ENCODE measurements at places on chromosomes 2 and 18.

GRCh38 chr18:47287911-47288585 lies 36.6 kb upstream of the SKOR2 start:
- DNase-seq, result peak; percentile 50

DNA sequence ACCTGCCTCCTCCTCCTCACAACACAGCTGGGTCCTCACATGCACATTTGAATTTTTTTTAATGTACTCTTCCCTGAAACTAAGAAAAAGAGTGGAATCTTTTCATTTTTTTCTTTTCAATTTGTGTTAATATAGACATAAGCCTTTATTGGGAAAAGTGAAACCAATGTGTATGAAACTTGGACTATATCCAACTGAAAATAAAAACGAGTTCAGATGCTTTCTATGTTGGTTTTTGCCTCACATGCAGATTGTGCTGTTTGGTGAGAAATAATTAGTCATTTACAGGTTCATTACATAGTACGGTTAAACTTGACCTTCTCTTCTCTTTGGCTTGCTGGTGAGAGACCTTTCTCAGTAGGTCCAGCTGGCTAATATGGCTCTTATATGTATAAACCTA lies 515.2 kb upstream of the FANCL start:
- no peak for DNase-seq

- DNase-seq, result no peak
These were observed 45.2 kb upstream of the NEUROD1 start for GRCh38 chr2:181725476-181725875.

- DNase-seq, result no peak
These were observed 73.2 kb downstream of the MBP start for GRCh38 chr18:77059294-77059916.

GRCh38 chr2:9004338-9005204 lies 1.1 kb upstream of the MBOAT2 start:
- no peak for DNase-seq

- DNase-seq, result no peak
These were observed 25.9 kb upstream of the RAMP1 start for GRCh38 chr2:237833546-237833945.

DNA sequence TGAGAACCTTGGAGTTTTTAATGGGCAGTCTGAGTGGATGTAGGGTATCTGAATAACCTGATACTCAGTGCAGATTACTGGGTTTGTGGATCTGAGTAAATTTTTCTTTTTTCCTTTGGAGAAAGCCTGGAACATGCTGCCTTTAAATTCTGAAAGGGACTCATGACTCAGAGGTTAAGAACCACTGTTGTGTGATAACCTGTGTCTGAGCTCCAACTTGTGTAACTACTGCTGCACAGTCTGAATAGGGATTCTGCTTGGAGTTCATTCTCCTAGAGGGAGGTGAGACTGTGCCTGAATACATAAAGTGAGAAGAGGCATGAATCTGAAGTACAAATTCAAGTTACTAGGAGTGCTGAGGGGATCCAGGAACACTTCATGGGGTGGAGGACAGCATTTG lies 36.2 kb downstream of the KDM3A start:
- no peak for DNase-seq

DNA sequence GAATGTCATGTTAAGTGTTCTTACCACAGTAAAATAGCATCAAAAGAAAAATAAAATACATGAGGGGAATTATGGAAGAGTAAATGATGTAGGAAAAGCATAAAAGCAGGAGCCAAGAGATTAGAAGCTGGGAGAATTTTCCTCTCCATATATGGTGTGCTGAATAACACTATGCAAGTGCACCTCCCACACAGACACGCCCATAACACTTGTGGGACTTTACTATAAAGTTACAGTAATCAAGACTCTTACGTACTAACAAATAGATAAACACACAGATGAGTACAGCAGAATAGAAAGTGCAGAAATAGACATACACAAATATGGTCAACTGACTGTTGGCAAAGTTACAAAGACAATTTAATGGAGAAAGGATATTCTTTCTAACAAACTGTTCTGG lies 16.0 kb upstream of the SPHKAP start:
- no peak for DNase-seq

- no peak for DNase-seq
These were observed 230.3 kb downstream of the SLC4A3 start for GRCh38 chr2:219857751-219858150.

GRCh38 chr2:104656571-104657163 lies 197.2 kb upstream of the POU3F3 start:
- no peak for DNase-seq

DNA sequence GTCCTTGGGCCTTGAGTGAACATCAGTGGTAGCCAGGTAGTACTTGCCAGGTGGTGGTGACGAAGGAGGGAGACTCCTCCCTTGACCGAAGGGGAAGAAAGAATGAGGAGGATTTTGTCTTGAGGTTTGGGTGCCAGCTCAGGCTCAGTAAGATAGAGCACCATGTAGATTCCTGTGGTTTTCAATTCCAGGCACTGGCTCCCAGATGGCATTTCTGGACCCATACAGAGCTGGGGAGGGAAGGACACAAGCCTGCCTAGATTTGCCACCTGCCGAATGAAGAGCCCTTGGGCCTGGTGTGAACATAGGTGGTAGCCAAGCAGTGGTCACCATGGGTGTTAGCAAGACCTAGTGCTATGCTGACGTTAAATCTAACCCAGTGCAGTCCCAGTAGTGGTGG lies 108.8 kb upstream of the UBE2E3 start:
- DNase-seq, result no peak

DNA sequence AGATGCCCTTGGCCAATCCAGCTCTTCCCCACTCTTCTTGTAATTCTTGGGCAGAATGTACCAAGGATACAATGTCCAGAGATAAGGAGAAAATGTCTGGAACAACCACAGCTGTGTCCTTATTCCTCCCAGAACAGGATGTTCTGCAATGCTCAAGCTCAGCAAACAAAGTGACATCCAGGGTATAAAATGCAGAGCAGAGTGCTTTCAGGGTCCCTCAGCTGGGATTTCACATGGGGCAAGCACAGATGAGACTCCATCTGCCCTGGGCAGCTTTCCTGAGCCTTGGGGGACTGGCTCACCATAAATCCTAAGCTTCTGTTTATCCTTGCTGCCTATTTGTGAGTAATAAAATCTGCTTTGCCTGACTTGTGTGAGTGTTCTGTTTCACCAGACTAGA lies 127.4 kb downstream of the VAPA start:
- no peak for DNase-seq

DNA sequence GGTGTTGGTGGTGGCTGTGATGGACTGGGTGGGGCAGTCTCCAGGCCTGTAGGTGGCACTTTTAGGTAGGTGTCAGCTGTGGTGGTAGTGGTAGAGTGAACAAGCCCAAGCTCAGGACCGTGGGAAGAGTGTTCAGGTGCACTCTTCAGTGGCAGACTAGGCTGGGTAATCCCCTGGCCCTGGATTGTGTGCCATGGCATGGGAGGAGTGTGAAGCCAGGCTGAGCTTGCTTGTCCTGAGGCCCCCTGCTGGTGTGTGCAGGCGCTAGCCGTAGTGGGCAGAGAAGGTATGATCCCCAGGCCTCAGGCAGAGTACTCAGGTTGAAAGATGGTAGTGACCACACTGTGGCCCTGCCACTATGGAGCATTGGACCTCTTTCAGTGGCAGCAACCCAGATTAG lies 850.3 kb downstream of the DSC3 start:
- no peak for DNase-seq
